ENCODE measurements at places on chromosomes 2 and 18.

- H3K4me1 ChIP-seq = no peaks in the 10 kb centered on the region
- H3K36me3 ChIP-seq = no peaks in the 10 kb centered on the region
- H3K27ac ChIP-seq = no peak overlapping the region
- no peak overlapping the region for H3K4me3 ChIP-seq
Measured at GRCh38 chr18:73101977-73102376, 234.2 kb upstream of the NETO1 start.

GRCh38 chr2:98935777-98936352, at the start of gene CRACDL:
CRACDL (minus strand) TSS chr2:98936225; CDS start chr2:98846800, 89,425 bp downstream.
- peak; percentile 70 for DNase-seq
- no peaks in the 10 kb centered on the region for H3K36me3 ChIP-seq
- no peak within 1 kb of the TSS for H3K27ac ChIP-seq
- peak within 1 kb of the TSS; percentile 76 for H3K4me3 ChIP-seq
- H3K27me3 ChIP-seq = peaks cover 67% of the 10 kb centered on the region

- H3K27ac ChIP-seq = peak overlapping the region; percentile 90
- peaks cover 2% of the 10 kb centered on the region for H3K4me1 ChIP-seq
Measured at GRCh38 chr2:20578895-20579825, 71.7 kb downstream of the HS1BP3 start.

GRCh38 chr2:31476511-31477180, 62.1 kb upstream of the XDH start:
- no peaks in the 10 kb centered on the region for H3K4me1 ChIP-seq
- H3K4me3 ChIP-seq = no peak overlapping the region
- H3K27me3 ChIP-seq = no peaks in the 10 kb centered on the region
- no peak overlapping the region for H3K27ac ChIP-seq
- no peaks in the 10 kb centered on the region for H3K36me3 ChIP-seq

DNA sequence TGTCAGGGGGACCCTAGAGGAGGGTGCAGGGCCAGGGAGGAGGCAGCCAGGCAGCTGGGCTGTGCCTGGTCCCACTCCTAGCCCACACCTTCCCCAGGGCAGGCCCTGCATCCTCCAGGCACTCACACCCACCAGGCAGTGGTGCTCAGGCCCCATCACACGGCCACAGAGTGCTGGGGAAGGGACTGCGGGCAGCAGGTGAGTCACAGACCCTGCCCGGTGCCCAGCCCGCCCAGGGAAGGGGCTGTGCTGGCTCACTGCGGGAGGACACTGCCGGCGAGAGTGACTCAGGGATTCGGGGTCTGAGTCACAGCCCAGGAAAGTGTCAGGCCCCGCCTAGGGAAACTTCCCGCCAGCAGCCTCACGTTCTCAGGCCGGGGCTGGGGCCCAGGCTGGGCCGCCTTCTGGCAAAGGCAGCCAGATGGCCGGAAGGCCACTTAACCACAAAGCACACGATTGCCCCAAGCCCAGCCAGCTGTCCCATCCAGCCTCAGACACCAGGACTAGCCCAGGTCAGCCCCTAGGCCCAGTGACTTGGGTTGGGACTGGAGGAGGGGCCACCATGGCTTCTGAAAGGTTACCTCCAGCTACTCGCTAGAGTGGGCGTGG, 42.2 kb downstream of the BIN1 start:
- peak overlapping the region; percentile 71 for H3K27ac ChIP-seq
- no peak overlapping the region for H3K4me3 ChIP-seq
- H3K27me3 ChIP-seq = no peaks in the 10 kb centered on the region
- no peaks in the 10 kb centered on the region for H3K4me1 ChIP-seq

- H3K4me3 ChIP-seq = no peak overlapping the region
- no peaks in the 10 kb centered on the region for H3K27me3 ChIP-seq
- no peaks in the 10 kb centered on the region for H3K4me1 ChIP-seq
- no peaks in the 10 kb centered on the region for H3K36me3 ChIP-seq
- no peak overlapping the region for H3K27ac ChIP-seq
- DNase-seq = no peak
Measured at GRCh38 chr2:195560209-195560895, 96.7 kb upstream of the SLC39A10 start.

DNA sequence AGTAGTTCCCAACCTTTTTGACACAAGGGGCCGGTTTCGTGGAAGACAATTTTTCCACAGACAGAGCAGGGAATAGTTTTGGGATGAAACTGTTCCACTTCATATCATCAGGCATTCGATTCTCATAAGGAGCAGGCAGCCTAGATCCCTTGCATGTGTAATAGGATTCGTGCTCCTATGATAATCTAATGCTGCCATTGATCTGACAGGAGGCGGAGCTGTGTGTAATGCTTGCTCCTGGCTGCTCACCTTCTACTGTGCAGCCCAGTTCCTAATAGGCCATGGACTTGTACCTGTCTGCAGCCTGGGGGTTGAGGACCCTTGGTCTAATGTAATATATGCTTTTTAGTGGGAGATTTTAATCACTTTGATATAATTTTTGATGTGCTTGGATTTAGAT, 188.7 kb upstream of the KLHL14 start:
- H3K36me3 ChIP-seq = no peaks in the 10 kb centered on the region
- no peak for DNase-seq
- no peak overlapping the region for H3K4me3 ChIP-seq
- H3K27ac ChIP-seq = no peak overlapping the region
- H3K27me3 ChIP-seq = no peaks in the 10 kb centered on the region
- no peaks in the 10 kb centered on the region for H3K4me1 ChIP-seq

DNA sequence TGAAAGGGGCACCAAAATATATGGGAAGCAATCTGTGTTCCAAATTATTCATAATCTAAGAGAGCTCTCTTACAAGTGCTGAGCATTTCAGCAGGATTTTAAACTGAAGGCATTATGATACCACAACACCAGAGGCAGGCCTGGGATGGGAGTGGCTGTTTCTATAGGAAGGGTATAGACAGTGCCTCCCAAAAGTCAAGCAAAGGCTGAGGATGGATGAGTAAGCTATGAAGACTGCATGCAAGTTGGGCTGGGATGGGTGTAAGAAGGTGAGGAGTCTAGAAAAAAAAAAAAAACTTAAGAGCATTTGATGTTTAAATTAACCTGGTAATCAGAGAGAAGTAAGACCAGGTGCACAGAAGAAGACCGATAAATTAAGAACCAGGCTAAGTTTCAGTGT, 132.5 kb downstream of the OSR1 start:
- no peaks in the 10 kb centered on the region for H3K36me3 ChIP-seq
- no peaks in the 10 kb centered on the region for H3K27me3 ChIP-seq

GRCh38 chr18:70022636-70023035, 75.0 kb upstream of the CD226 start:
- H3K36me3 ChIP-seq = peaks cover 5% of the 10 kb centered on the region
- no peaks in the 10 kb centered on the region for H3K27me3 ChIP-seq
- DNase-seq = no peak
- H3K4me1 ChIP-seq = no peaks in the 10 kb centered on the region

- DNase-seq = no peak
- H3K4me1 ChIP-seq = no peaks in the 10 kb centered on the region
- no peak overlapping the region for H3K27ac ChIP-seq
- H3K4me3 ChIP-seq = no peak overlapping the region
- H3K36me3 ChIP-seq = peaks cover 95% of the 10 kb centered on the region
- H3K27me3 ChIP-seq = no peaks in the 10 kb centered on the region
Measured at GRCh38 chr18:49788327-49788898, 24.9 kb downstream of the ACAA2 start.

DNA sequence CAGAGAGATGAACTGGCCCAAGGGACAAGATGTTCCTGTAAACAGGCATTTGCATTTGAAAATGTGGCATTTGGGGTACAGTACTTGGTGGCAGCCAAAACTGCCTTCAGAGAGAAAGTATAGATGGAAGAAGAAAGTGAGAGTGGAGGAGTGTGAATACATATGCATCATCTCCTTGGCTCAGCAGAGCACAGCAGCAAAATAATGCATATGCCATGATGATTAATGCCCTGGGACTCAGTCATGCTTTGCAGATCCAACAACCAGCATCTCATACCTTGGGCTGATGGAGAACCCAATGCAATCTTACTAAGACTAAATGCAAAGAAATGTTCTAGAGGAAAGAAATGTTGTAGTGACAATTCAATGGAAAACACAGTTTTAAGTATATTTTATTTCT, 29.7 kb upstream of the CYTIP start:
- H3K27ac ChIP-seq = no peak overlapping the region
- no peaks in the 10 kb centered on the region for H3K4me1 ChIP-seq
- H3K27me3 ChIP-seq = no peaks in the 10 kb centered on the region
- H3K36me3 ChIP-seq = no peaks in the 10 kb centered on the region
- DNase-seq = no peak
- H3K4me3 ChIP-seq = no peak overlapping the region

GRCh38 chr2:28981016-28981441, at the start of gene TOGARAM2:
TOGARAM2 (plus strand) TSS chr2:28981298; CDS start chr2:28994835, 13,537 bp downstream.
- H3K27ac ChIP-seq = no peak within 1 kb of the TSS
- H3K4me1 ChIP-seq = peaks cover 4% of the 10 kb centered on the region
- no peaks in the 10 kb centered on the region for H3K27me3 ChIP-seq
- no peak within 1 kb of the TSS for H3K4me3 ChIP-seq
- no peaks in the 10 kb centered on the region for H3K36me3 ChIP-seq
- no peak for DNase-seq

DNA sequence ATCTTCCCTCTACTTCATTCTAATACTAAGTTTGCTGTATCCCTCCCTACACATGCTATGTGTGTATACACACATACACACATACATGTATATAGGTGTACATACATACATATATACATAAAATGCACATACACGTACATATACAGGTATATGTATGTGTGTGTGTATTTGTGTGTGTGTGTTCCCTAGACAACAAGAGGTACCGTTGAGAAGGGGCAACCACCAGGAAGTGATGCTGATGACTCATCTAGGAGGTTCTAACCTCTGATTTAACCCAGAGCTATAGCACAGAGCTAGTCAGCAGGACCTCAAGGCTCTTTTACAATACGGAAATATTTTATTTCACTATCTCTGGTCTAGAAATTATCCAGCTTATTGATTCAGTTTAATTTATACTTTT, 139.2 kb downstream of the LAMA3 start:
- no peaks in the 10 kb centered on the region for H3K36me3 ChIP-seq
- H3K4me1 ChIP-seq = peaks cover 8% of the 10 kb centered on the region

DNA sequence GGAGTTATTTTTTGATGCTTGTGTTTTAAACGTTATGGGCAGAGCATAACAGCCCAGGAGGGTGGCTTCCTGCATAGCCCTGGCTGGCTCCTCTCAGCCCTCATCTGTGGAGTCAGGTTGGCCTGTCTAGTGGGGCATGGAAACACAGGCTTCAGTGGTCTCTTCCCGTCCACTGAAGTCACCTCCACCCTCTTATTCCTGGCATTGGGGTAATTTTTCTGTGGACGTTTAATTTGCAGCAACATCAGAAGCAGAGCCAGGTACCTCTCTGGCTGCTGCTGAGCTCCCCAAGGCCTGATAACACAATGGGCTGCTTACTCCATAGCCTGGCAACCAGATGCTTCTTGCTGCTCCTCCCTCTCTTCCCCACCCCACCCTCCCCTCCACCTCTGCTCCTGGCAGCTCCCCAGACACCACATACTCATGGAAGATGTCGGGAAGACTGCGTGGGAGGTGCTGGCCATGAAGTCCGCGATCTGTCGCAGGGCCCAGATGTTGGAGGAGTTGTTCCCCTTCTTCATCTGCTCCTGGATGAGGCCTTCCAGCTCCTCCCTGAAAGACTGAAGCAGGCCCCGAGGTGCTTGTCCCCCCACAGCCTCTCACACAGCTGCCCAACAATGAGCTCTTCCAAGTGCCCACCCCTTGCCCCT, 64.0 kb downstream of the ADD2 start:
- DNase-seq = peak; percentile 38
- H3K36me3 ChIP-seq = no peaks in the 10 kb centered on the region

- DNase-seq = no peak
- no peaks in the 10 kb centered on the region for H3K4me1 ChIP-seq
- no peak overlapping the region for H3K4me3 ChIP-seq
Measured at GRCh38 chr2:54770676-54771075, 47.2 kb downstream of the EML6 start.

DNA sequence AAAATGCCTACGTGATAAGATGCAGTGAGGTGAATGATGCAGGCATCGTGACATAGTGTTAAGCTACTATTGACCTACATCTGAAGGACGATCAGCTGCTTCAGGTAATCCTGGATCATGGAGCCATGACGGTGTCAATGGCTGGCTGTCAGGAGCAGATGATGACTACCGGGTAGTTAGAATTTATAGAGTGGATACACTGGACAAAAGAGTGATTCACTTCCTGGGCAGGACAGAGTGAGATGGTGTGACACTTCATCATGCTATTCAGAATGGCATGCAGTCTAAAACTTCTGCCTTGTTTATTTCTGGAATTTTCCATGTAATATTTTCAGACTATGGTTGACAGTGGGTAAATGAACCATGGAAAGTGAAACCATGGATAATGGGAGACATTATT, 29.5 kb downstream of the METTL8 start:
- no peaks in the 10 kb centered on the region for H3K36me3 ChIP-seq
- H3K27ac ChIP-seq = no peak overlapping the region
- DNase-seq = no peak
- no peaks in the 10 kb centered on the region for H3K4me1 ChIP-seq
- H3K4me3 ChIP-seq = no peak overlapping the region

GRCh38 chr2:101766337-101766736, 68.8 kb downstream of the MAP4K4 start:
- DNase-seq = no peak
- H3K4me1 ChIP-seq = peaks cover 41% of the 10 kb centered on the region
- no peaks in the 10 kb centered on the region for H3K27me3 ChIP-seq

DNA sequence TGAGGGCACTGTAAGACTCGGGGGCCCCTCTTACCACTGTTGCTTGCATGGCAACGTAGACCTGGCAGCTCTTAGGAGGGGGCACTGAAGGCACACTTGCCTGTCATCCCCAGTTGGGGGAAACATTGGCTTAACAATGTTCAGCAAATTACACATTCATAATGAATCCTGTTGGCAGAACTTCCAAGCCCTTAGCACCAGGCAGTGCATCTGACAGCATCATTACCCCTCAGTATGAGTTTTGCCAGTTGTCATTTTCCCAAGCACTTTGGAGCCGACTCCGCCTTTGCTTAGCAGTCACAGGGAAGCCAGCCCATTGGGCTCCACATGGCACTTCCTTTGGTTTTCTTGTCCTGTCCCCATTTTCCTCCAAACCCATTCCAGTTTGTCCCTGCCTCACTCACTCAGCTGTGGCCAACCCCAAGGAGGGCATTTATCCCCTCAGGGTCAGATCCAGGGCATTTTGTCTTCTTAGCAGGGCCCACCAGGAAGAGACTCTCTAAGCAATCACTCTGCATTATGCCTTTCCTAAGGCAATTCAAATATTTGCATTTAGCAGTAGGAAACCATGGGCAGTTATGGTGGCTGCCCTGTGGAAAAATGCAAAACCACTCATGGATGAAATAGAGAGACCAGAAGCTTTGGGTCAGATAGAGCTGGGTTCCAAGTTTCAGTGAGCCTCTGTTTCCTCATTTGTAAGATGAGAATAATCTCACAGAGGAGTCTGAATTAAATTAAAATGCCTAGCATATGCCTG, 73.9 kb downstream of the VSNL1 start:
- DNase-seq = peak; percentile 28
- no peak overlapping the region for H3K27ac ChIP-seq
- H3K36me3 ChIP-seq = no peaks in the 10 kb centered on the region
- H3K4me3 ChIP-seq = no peak overlapping the region
- no peaks in the 10 kb centered on the region for H3K27me3 ChIP-seq

DNA sequence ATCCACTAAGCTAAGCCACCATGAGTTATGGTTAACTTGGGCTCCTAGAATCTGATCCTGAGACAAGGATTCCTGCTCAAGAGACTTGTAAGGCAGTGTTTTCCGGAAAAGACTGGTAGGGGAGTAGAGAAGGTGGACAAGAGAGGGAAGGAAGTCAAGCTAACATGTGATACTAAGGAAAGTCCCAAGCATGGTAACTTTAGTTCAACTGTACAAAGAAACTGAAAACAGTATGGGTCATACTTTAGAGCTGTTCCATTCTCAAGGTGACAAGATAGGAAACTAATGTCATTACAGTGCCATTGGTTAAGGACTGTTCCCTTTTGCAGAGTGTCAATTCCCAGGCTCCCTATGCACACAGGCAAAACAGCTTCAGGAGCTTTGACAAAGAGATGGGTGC, 5.8 kb downstream of the MYO5B start:
- DNase-seq = no peak
- H3K36me3 ChIP-seq = no peaks in the 10 kb centered on the region
- H3K27me3 ChIP-seq = peaks cover 66% of the 10 kb centered on the region

Measured in endodermal cell (in vitro differentiated cells).